ENCODE measurements at places on chromosomes 1 and 21.

DNA sequence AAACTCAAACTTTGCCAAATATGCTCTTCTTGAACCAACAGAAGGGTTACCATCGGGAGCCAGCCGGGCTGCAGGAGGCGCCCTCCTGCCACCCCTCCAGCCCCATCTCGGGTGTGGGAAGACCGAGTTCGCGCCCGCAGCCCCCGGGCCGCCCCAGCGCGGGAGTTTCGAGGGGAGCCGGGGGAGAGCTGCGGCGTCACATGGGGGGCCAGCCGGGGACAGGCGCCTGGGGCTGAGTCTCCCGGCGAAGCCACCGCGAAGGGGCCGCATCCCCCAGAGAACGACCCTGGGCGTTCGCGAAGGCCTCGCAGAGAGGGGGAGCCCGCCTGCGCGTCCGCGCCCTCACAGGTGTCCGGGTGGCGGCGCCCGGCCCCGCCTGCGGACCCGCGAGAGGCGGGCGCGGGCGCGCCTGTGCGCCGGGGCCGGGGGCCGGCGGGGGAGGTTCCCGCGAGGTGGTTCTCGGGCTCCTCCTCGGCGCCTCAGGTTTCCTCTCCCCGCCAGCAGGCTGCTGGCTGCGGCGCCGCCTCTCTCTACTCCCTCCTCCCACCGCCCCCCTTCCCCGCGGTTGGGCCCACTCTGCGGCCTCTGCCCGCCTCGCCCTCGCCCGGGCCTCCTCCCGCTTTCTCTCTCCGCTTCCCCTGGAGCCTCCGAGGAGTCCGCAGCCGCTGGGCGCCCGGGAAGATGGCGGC lies at the start of gene RAVER2:
TSS of gene RAVER2 (plus strand) at position 584 of the 689 bp plus-strand sequence. CDS start at position 682, 98 bp downstream.
- DNase-seq = peak; percentile 40

- DNase-seq = no peak
Observed at GRCh38 chr1:12057940-12058687, 5.0 kb upstream of the TNFRSF8 start.

- no peak for DNase-seq
Observed at GRCh38 chr1:234327577-234328164, 45.6 kb upstream of the COA6 start.

DNA sequence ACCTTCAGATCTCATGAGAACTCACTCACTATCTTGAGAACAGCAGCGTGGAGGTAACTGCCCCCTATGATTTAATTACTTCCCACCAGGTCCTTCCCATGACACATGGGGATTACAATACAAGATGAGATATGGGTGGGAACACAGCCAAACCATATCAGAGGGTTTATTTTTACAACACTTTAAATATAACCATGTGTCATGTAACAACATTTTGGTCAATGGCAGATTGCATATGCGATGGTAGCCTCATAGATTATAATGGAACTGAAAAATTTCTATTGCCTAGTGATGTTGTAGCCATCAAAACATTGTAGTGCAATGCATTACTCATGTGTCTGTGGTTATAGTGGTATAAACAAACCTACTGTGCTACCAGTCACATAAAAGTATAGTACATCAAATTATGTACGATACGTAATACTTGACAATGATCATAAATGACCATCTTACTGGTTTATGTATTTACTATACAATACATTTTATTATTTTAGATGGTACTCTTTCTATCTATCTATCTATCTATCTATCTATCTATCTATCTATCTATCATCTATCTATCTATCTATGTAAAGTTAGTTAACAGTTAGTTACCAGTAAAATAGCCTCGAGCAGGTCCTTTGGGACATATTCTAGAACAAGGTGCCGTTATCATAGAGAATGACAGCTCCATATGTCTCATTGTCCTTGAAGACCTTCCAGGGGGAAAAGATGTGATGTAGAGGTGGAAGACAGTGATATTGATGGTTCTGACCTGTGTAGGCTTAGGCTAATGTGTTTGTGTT lies 12.6 kb upstream of the S100B start:
- no peak for DNase-seq

GRCh38 chr1:176058686-176059085 lies 148.4 kb downstream of the COP1 start:
- no peak for DNase-seq

DNA sequence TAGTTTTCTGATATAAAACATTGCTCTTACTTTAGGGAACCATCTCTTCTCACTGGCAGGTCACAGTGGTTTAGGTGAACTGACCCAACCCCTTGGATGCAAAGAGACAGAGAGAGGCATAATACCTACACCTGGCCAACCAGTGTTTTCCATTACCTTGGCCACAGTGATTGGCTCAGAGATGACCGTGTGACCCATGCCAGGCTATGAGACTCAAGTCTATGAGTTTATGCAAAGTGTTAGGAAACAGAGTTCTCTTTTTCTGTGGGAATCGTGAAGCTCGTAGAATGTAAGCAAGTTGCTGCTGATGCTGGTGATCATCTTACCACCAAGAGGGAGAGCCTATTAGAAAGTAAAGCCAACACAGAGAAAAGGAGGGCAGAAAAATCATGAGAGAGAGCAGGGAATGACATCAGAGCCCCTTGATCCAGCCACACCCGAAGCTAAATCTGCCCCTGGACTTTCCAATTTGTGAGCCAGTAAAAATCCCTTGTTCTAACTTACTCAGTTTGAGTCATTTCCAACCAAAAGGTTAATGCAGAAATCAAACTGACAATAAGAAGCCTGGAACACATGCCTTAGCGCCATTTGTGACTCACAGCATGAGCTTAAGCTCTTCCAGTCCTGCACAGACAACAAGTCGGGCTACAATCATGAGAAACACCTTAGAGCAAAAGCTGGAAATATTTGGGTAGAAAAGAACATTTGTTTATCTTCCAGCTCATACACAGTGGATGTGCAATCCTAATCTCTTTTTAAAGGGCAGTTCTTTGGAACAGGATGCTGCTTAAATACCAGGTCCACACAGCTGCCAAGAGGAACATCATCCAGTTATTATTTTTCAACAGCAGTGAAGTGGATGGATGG lies 81.3 kb upstream of the KAZN start:
- no peak for DNase-seq

DNA sequence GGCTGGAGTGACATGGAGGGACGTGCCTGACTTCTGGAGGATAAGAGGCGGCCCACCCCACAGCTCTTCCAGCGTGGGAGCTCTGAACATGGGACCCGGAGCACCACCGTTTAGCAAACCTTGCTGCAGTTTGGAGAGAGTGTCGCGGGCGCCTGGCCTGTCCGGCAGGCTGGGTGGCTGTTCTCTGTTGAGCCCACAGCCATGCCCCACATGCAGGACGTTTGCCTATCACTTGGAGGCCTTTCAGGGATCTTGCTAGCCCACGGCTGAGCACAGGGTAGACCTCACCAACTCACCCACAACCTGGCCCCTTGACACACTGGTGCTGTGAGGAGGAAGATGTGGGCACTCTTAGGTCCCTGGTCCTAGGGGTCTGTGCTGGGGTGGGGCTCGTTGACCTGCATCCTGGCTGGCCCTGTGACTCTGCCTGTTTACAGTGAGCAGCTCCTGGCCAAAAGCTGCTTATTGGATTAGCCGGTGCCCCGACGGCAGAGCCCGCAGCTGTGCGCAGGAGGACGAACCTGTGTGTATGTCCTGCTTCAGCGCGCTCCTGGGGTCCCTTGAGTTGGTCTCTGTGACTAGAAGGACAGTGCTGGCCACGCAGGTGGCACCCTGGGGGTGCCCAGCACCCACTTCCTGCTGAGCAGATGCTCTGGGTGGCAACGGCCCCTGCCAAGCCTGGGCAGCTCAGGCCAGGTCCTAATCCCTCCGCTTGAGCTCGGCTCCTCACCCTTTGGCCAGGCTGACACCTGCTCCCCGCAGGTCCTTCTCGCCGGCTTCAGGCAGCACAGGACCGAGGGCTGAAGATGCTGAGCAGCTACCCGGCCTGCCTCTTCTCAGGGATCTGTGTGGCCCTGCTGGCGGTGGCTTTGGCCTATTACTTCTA lies 72.4 kb upstream of the TRAPPC10 start:
- DNase-seq = no peak

GRCh38 chr21:31457675-31458074 lies 113.6 kb upstream of the TIAM1 start:
- DNase-seq = no peak

DNA sequence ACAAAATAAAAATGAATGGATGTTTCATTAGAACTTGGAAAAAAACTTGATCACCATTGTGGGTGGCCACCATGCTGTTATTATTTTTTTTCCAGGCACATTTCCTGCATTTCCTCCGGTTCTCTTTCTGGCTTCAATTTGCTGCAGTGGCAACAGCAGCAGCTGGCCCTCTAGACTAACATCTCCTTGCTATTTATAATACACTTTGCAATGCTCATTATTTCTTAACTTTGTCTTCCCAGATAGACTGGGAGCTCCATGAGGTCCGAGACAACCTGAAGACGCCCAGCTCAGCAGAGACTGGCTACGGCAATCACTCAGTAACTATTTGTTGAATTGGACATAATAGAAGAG lies 53.4 kb upstream of the ATP5PO start:
- DNase-seq = no peak

GRCh38 chr1:15350151-15350550 lies 59.5 kb upstream of the EFHD2 start:
- DNase-seq = no peak

DNA sequence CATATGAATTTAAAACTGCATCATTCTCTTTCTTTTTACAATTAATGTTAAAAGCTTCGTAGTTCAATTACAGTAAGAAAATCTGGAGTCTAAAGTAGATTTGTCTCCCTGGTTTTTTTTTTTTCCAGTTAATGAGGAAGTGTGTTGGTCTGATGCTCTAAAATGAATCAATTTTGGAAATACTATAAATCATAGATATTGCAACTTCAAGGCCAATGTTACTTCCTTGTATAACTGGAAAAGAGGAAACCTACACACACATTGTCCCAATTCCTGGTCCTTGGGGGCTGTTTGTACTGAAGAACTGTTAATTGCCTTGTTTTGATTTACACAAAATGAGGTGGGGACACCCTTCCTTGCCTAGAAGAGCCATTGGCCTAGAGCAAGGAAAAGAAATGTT lies 107.2 kb downstream of the RGS2 start:
- no peak for DNase-seq

DNA sequence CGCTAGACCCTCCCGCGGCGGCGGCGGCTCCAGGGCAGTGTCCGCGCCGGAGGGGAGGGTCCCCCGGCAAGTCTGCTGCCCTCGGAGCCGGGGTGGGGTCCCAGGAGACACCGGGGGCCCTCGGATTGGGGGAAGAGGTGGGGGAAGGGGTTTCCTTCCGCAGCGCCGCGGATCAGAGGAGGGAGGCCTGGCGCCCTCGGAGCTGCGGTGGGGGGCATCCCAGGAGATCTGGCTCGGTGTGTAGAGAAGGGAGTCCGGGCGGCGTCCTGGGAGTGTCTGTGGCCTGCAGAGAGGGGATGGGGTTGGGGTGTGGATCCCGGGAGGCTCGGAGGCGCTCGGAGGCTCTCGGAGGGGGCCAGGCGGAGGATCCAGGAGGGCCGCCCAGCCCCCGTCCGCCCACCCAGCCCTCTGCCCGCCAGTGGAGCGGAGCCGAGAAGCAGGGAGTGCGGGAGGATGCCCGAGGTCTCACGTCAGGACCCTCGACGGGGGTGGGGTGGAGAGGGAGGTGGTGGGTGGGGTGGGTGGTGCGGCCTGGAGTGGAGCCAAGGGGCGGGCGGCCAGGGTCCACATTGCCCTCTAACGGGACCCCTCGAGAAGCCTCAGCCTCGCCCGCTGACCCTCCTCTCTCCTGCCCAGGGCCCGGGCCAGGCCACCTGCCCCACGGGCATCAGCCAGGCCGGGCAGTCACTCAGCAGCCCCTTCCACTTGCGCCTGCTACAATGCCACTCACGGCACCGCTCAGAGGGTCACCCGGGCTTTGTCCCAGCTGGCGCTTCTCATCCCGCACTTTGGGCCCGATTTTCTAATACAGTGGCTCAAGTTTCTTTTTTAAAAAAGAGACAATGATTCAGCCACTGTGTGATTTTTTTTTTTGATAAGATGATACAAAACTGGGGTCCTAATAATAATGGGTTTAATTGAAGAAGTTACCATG lies 60.2 kb upstream of the ARHGEF16 start:
- no peak for DNase-seq

DNA sequence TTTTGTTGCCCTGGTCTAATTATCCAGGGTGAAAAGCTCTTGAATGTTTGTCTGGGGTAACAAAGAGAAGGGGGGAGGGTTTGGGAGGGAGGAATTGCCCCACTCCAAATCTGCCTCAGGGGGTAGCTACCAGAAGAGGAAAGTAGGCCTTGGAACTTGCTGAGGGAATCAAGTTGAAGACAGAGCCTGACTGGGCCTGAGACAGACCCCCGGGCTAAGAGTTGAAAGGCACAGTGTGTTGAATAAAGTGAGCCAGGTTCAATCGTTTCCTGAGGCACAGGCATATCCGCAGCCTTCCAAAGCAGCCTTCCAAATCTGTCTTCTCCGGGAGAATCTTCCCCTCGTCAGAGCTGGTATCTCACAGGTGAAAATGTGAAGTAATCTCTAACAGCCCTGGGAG lies 96.6 kb downstream of the LRIG2 start:
- DNase-seq = no peak

DNA sequence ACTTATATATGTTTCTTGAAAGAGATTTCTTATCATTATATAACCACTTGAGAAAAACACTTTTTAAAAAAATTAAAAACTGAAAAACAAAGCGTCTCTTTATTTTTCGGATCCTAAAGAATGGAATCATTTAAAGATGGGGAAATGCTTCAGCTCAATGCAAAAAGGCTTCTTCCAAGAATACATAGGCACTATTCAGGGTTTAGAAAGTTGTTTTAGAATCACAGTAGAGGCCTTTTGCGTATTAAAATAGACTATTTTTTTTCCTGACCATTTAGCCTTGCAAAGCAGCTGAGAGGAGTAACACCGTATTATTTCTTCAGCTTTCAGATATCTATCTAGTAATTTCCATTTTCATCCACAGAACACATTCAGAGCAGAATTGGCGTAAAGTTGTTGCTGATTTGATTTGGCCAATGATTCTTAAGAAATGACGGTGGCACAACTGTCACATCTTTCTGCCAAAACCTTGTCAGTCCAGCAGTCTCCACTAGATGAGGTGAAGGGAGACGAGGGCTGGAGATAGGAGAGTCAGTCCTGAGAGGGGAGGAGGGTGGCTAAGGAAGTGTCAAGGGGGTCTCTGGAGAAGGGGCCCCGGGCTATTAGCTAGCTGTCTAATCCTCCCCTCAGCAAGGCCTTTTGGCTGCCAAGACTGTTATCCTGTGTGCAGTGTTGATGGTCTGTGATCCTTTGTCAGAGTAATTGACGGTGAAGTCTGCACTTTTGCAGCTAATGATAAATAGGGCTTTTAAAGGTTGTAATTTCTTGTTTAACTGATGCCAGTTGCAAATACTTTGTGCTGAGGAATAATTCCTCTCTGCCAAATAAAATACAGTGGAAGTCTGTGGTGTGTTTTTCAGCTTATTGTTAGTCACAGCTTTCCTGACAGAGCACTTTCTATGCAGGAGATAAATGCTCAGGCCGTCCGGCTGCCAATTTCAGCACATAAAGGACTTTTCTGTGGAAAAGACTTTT lies 34.7 kb downstream of the PRRX1 start:
- DNase-seq = no peak
